ENCODE measurements at places on chromosomes 3 and 15. TPM values are rescaled to one million over a fixed set of nuclear protein-coding genes. Genes with fewer than 3 reads are reported as not detected.

DNA sequence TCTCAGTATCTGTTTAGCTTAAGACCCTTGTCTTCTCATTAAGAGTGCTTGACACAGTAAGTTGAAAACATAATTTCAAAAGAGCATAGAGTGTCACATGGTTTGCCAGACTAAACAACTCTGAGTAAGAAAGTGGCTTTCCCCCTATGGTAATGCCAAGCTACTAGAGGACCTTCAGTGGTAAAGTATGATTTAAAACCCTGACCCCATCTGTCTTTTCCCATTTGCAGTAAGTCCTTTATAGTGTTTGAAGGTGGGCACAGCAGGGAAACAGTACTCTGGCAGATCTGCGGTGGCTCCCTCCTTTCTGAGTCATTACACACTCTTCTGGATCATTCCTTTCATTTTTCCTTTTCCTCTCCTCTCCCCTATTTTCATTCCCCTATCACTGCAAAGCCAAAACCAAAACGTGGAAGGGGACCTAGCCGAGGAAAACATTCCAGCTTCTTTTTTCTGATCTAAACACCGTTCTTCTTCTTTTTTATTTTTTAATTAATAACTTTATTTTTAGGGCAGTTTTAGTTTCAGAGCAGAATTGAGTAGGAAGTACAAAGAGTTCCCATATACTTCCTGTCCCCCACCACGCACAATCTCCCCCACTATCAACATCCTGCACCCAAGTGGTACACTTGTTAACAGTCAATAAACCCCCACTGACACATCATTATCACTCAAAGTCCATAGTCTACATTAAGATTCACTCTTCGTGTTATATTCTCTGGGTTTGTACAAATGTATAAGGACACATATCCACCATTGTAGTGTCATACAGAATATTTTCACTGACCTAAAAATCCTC, 74.7 kb downstream of the PPARG start:
- H3K4me3 ChIP-seq = no peak overlapping the region
- H3K4me1 ChIP-seq = no peaks in the 10 kb centered on the region
- H3K27ac ChIP-seq = no peak overlapping the region
- peak; percentile 35 for DNase-seq
- no peaks in the 10 kb centered on the region for H3K27me3 ChIP-seq

DNA sequence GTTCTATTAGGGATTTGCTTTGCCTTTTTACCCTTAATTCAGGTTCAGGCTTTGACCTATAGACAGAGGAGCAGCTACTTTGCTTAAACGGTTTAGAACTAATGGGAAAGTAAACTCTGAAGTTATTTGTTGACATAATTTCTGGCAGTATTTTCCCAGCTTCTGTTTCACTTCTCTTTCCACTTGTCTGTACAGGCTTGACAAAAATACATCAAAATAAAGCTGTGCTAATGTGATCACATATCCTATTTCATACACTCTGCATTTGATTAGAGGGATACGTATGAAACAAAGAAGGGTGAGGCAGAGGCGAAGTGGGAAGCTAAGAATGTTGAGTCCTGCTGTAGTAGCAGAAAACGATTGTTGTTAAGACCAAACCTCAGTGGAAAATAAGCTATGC, 389.1 kb upstream of the RARB start:
- H3K36me3 ChIP-seq = no peaks in the 10 kb centered on the region
- no peak overlapping the region for H3K27ac ChIP-seq
- DNase-seq = no peak
- no peaks in the 10 kb centered on the region for H3K27me3 ChIP-seq

FGD5 gene
- polyA plus RNA-seq = 0.59 TPM

DNAH12 gene
- 0.65 TPM for polyA plus RNA-seq

COL8A1 gene
- 5.1 TPM for polyA plus RNA-seq

DNA sequence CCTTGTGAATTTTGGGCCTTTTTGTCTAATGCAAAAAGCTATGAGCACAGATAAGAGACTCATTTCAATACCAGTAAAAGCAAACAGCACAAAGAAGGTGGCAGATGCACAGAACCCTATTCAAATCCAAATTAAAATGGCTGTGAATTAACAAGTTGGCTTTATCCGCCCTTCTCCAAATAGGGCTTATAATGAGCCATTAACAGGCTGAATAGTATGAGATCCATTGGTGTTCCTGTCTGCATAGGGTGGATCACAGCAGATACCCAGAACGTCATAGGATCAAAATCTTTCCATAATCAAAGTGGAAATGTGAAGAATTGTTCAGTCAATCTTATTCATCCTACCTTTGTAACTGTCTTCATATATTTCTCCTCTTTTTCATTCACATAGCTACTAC, 282.4 kb upstream of the UMPS start:
- H3K4me1 ChIP-seq = no peaks in the 10 kb centered on the region
- H3K27ac ChIP-seq = no peak overlapping the region
- no peaks in the 10 kb centered on the region for H3K36me3 ChIP-seq
- no peaks in the 10 kb centered on the region for H3K27me3 ChIP-seq

DRD3 gene
- not detected for polyA plus RNA-seq

BTLA gene
- polyA plus RNA-seq = not detected

GRCh38 chr3:155428563-155428962, 135.1 kb upstream of the STRIT1 start:
- peaks cover 5% of the 10 kb centered on the region for H3K4me1 ChIP-seq
- no peaks in the 10 kb centered on the region for H3K27me3 ChIP-seq
- H3K4me3 ChIP-seq = no peak overlapping the region
- no peak overlapping the region for H3K27ac ChIP-seq
- no peak for DNase-seq
- H3K36me3 ChIP-seq = no peaks in the 10 kb centered on the region

PARP15 gene
- not detected for polyA plus RNA-seq

DNA sequence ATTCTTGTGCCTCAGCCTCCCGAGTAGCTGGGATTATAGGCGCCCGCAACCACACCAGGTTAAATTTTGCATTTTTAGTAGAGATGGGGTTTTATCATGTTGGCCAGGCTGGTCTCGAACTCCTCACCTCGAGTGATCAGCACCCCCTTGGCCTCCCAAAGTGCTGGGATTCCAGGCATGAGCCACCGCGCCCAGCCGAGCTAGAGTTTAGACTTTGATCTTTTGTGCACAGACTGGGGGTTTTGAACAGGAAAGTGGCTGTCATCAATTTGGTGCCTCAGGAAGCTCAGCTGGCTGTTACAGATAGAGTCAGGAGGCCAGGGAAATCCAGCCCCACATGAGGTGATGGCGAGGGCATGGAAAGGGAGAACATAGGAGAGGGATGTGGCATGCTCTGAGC, 19.3 kb upstream of the IREB2 start:
- H3K27me3 ChIP-seq = no peaks in the 10 kb centered on the region
- H3K36me3 ChIP-seq = no peaks in the 10 kb centered on the region
- DNase-seq = no peak
- no peak overlapping the region for H3K4me3 ChIP-seq
- no peaks in the 10 kb centered on the region for H3K4me1 ChIP-seq

- no peaks in the 10 kb centered on the region for H3K27me3 ChIP-seq
- H3K27ac ChIP-seq = no peak overlapping the region
- H3K36me3 ChIP-seq = no peaks in the 10 kb centered on the region
- peak; percentile 85 for DNase-seq
These were observed 9.3 kb upstream of the NR2E3 start for GRCh38 chr15:71800835-71801745.

OCA2 gene
- polyA plus RNA-seq = 0.49 TPM

- H3K27ac ChIP-seq = no peak overlapping the region
- DNase-seq = no peak
- H3K4me3 ChIP-seq = no peak overlapping the region
- H3K36me3 ChIP-seq = no peaks in the 10 kb centered on the region
- H3K4me1 ChIP-seq = no peaks in the 10 kb centered on the region
These were observed 145.3 kb downstream of the RORA start for GRCh38 chr15:61083788-61084134.

DNA sequence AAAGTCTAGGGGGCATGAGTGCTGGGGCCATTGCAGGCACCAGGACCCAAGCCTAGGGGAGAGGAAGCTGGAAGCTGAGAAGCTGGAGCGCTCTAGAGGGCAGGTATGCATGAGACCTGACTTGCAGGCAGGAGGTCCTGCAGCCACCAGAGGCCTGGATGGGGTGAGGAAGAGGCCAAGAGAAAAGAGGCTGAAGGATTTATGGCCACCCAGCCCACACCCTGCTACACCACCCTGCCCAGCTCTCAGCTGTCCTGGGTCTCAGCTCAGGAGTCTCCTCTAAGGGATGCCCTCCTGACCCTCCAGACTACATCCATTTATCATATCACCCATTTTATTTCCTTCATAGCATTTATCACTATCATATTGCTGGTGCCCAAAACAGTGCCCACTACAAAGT, 36.5 kb downstream of the RPN1 start:
- DNase-seq = no peak
- H3K27ac ChIP-seq = no peak overlapping the region
- H3K27me3 ChIP-seq = no peaks in the 10 kb centered on the region
- H3K4me3 ChIP-seq = no peak overlapping the region
- no peaks in the 10 kb centered on the region for H3K36me3 ChIP-seq

DNA sequence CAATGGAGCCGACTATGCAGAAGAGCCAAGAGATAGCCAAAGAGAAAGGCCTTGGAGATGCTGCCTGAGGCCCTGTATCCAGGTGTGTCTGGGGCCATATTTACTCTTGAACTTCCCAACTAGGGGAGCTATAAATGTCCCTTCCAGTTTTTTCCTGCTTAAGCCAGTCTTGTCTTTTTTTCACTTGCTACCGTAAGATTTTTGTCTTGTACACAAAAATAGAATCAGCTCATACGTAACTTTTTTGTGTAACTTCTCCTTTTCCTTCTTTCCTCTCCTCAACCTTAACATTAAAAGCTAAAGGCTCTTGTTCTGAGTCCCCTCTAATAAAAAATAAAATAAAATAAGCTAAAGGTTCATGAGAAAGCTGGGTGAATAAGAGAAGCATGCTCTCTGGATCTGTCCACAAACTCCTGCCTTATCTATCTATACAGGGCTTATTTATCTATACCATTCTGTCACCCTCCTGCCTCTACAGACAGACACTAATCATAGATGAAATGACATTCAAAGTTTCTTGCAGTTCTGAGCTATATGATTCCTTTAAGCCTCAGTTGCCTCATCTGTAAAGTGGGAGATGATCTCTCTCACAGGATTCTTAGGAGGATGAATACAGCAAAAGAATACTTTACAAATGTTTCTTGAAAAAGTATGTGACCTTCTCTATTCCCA, 4.6 kb downstream of the SUMF1 start:
- no peak for DNase-seq
- H3K4me1 ChIP-seq = no peaks in the 10 kb centered on the region
- H3K27ac ChIP-seq = no peak overlapping the region

DNA sequence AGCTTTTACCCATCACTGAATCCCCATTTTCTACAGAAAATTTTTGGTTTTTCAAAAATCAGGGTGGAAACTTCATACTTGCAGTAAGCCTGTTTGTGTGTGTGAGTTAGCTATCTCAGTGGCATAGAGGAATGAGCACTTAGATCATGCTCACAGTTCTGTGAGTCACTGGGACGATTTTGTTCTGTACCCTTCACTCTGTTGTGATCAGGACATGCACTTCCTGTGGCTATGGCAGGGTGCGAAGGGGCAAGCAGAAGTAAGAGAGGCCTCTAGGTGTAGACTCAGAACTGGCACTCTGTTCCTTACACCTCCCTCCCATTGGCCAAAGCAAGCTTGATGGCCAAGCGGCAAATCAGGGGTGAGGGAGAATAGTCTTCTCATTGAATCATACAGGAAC, 11.6 kb downstream of the NIPA2 start:
- DNase-seq = no peak
- H3K27me3 ChIP-seq = no peaks in the 10 kb centered on the region
- H3K4me1 ChIP-seq = peaks cover 11% of the 10 kb centered on the region
- peaks cover 5% of the 10 kb centered on the region for H3K36me3 ChIP-seq
- H3K27ac ChIP-seq = no peak overlapping the region

All from cardiac muscle cell (in vitro differentiated cells and primary cell).